Kidney (tissue), 22 donors: ENCODE measurements at places on chromosomes 4 and X. TPM values are rescaled to one million over a fixed set of nuclear protein-coding genes. Genes with fewer than 3 reads are reported as not detected.

DNA sequence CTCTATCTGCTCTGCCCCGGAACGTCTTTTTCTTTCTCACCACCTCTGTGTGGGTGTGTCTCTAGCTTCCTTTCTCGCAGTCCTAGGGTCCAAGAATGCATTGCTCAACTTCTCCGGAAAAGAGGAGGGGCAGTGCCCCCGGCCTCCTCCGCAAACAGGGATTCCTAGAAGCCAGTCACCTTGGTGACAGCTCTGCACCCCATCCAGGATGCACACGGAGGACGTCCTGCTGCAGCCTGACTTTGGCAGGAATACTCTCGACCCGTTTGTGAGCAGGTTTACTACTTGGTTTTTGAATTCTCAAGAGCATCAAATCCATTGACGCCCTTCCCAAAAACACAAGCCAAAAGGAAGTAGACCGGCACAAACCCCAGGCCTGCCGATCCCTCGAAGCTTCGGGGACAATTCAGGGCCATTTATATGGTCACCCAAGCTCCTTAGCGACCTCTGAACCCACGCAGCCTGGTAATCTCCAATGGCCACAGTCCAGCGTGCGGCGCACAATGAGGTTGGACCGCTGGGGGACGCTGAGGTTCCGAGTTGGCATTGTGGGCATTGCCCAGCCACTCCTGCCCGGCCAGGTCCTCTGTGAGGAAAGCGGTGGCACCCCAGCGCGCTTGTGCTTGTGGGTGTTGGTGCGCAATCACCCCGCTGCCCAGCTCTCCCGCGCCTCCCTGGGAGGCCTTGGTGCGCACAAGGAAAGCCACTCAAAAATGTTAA lies 9.8 kb downstream of the NKX3-2 start:
- no peak overlapping the region for H3K4me3 ChIP-seq
- H3K4me1 ChIP-seq = peaks cover 8% of the 10 kb centered on the region
- H3K27me3 ChIP-seq = peaks cover 95% of the 10 kb centered on the region

BEX5 gene
- 9.5 TPM for total RNA-seq

DNA sequence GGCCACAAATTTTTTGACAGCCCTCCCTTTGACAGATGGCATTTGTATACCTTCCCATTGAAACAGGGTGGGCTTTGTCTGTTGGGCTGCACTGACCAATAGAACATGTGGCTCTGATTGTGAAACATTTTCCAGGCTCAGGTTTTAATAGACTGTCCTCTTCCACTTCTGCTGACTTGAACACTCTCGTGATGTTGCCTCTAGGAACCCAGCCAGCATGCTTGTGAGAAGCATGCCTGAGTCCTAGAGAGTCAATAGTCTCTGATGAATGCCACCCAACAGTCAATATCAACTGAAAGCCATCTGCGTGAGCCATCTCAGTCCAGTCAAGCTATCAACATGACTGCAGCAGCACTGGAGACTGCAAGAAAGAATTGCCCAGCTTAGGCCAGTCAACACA lies 290.0 kb downstream of the SLC7A11 start:
- H3K27ac ChIP-seq = no peak overlapping the region
- H3K4me3 ChIP-seq = no peak overlapping the region
- no peaks in the 10 kb centered on the region for H3K4me1 ChIP-seq
- H3K36me3 ChIP-seq = no peaks in the 10 kb centered on the region
- no peaks in the 10 kb centered on the region for H3K27me3 ChIP-seq
- DNase-seq = no peak

GRCh38 chr4:170109586-170110284 lies 20.0 kb upstream of the AADAT start:
- no peaks in the 10 kb centered on the region for H3K4me1 ChIP-seq
- no peaks in the 10 kb centered on the region for H3K27me3 ChIP-seq
- H3K36me3 ChIP-seq = no peaks in the 10 kb centered on the region
- no peak for DNase-seq

DNA sequence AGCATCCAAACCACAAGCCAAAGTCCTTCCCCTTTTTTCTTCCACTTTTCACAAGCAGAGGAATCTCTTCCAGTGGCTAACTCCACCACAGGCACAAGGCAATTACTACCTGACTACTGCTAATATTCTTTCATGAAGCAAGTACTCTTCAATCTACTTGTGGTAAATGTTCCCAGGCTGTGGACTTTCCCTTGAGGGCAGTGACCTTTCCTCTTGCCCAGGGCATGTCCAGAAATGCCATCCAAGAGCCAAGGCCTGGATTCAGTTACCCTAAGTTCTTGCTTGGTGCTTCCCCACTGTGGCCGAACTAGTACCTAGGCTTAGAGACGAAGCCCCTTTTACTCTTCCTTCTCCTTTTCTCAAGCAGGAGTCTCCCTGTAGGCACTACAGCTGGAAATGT lies 400.7 kb downstream of the DCAF12L2 start:
- no peaks in the 10 kb centered on the region for H3K27me3 ChIP-seq
- H3K27ac ChIP-seq = no peak overlapping the region
- no peaks in the 10 kb centered on the region for H3K36me3 ChIP-seq
- H3K4me1 ChIP-seq = no peaks in the 10 kb centered on the region
- no peak overlapping the region for H3K4me3 ChIP-seq

MTMR8 gene
- total RNA-seq = 2.7 TPM

GRCh38 chrX:41720125-41720779 lies 3.7 kb upstream of the GPR82 start:
- no peaks in the 10 kb centered on the region for H3K4me1 ChIP-seq
- no peaks in the 10 kb centered on the region for H3K27me3 ChIP-seq
- DNase-seq = no peak
- no peak overlapping the region for H3K4me3 ChIP-seq

NHSL2 gene
- 10.8 TPM for total RNA-seq

GRCh38 chr4:153731239-153731638 lies 28.6 kb downstream of the RNF175 start:
- no peaks in the 10 kb centered on the region for H3K36me3 ChIP-seq
- no peaks in the 10 kb centered on the region for H3K4me1 ChIP-seq
- H3K27ac ChIP-seq = no peak overlapping the region
- DNase-seq = peak; percentile 6

DNA sequence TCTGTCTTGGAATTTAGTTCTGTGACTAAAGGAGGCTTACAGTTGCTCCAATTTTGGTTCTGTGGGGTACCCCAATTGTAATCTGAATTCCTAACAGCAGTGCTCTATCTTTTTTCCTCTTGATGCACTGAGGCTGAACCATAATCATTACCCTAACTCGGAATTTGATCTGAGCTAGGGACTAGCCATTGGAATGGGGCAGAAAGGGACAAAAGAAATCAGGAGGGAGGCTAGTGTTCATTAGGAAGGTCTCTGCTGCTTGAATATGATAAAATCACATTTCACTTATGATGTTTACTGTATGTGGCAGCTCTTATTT lies 2.7 kb downstream of the KLF3 start:
- peaks cover 48% of the 10 kb centered on the region for H3K4me1 ChIP-seq
- peak overlapping the region; percentile 91 for H3K27ac ChIP-seq
- no peak for DNase-seq
- H3K27me3 ChIP-seq = no peaks in the 10 kb centered on the region

DNA sequence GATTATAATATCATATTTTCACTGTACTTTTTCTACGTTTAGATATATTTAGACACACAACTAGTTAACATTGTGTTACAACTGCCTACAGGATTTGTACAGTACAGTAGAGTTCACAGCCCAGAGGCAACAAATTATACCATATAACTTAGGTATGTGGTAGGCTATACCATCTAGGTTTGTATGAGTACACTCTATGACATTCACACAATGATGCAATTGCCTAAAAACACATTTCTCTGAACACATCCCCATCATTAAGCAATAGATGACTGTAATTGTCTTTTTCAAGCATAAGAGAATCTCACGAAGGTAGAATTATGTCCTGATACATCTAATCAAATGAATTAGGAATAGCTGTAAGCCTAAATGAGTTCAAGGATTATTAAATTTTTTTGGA lies 12.3 kb upstream of the TIGD2 start:
- H3K4me3 ChIP-seq = no peak overlapping the region
- no peaks in the 10 kb centered on the region for H3K4me1 ChIP-seq
- H3K36me3 ChIP-seq = no peaks in the 10 kb centered on the region
- H3K27ac ChIP-seq = no peak overlapping the region

DNA sequence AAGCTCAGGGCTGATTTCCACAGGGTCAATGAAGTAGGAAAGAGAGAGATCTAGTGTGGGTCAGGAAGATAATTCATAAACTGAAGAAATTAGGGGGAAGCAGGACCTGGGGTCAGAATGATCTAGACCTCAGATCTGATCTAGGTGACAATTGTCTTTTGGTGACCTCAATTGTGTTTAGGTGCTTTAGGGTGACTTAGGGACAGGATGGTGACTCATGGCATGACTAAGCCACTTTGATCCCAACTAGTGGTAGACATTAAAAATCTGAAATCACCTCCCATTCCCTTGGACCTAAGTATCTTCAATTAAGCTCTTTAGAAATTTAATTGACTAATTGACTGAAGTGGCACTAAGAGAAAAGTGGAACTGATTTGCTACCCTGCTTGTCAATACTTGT lies 36.7 kb upstream of the GRXCR1 start:
- no peak overlapping the region for H3K27ac ChIP-seq
- H3K36me3 ChIP-seq = no peaks in the 10 kb centered on the region
- no peak for DNase-seq
- no peaks in the 10 kb centered on the region for H3K27me3 ChIP-seq
- no peak overlapping the region for H3K4me3 ChIP-seq
- no peaks in the 10 kb centered on the region for H3K4me1 ChIP-seq

RTL9 gene
- not detected for total RNA-seq

DNA sequence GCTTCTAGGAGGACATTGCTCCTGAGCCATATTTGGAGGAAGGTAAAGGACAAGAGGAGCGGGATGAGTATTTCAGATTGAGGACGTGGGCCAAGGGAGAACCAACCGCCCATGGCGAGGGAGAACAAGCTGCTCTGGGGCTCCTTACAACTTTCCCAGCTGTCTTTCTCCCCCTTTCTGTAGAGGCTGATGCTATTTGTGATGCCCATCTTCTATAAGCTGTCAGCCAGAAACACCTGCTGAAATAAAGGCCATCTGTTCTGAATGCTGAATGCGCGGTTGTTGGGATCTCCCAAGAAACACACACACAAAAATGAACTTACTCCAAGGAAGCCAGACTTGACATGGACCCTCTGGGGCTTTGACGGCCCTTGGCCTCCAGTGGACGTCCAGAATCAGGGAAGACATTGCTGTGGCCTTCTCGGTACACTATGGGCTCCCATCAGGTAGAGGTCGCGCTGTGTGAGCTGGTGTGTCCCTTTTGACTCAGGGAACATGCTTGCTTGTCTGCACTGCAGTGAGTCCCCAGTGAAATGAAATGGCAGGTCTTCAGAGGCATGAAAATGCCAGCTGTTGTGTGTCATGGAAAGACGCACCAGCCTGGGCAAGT lies 30.9 kb downstream of the RWDD4 start:
- no peaks in the 10 kb centered on the region for H3K36me3 ChIP-seq
- H3K27me3 ChIP-seq = no peaks in the 10 kb centered on the region
- H3K27ac ChIP-seq = no peak overlapping the region
- no peak for DNase-seq

GRCh38 chr4:2451821-2452785 lies 16.8 kb upstream of the RNF4 start:
- H3K27me3 ChIP-seq = no peaks in the 10 kb centered on the region
- no peak for DNase-seq
- no peaks in the 10 kb centered on the region for H3K4me1 ChIP-seq
- no peak overlapping the region for H3K27ac ChIP-seq
- H3K36me3 ChIP-seq = no peaks in the 10 kb centered on the region
- H3K4me3 ChIP-seq = no peak overlapping the region

- H3K4me3 ChIP-seq = peak overlapping the region; percentile 98
- H3K27ac ChIP-seq = peak overlapping the region; percentile 97
- no peaks in the 10 kb centered on the region for H3K36me3 ChIP-seq
- no peaks in the 10 kb centered on the region for H3K4me1 ChIP-seq
Measured at GRCh38 chr4:184475498-184475897, 1.1 kb upstream of the IRF2 start.

MAGEH1 gene
- 23.7 TPM for total RNA-seq

GRCh38 chrX:25069209-25069608 lies 53.4 kb upstream of the ARX start:
- H3K4me3 ChIP-seq = no peak overlapping the region
- H3K36me3 ChIP-seq = no peaks in the 10 kb centered on the region
- DNase-seq = no peak
- no peaks in the 10 kb centered on the region for H3K4me1 ChIP-seq
- no peak overlapping the region for H3K27ac ChIP-seq

GRCh38 chr4:152540293-152540674 lies 4.4 kb upstream of the FBXW7 start:
- H3K36me3 ChIP-seq = no peaks in the 10 kb centered on the region
- H3K27ac ChIP-seq = no peak overlapping the region
- H3K4me3 ChIP-seq = no peak overlapping the region
- DNase-seq = no peak
- H3K4me1 ChIP-seq = peaks cover 11% of the 10 kb centered on the region

ARHGAP10 gene
- total RNA-seq = 20.3 TPM

- H3K4me3 ChIP-seq = no peak overlapping the region
- no peaks in the 10 kb centered on the region for H3K4me1 ChIP-seq
- H3K27me3 ChIP-seq = no peaks in the 10 kb centered on the region
- H3K36me3 ChIP-seq = no peaks in the 10 kb centered on the region
- no peak overlapping the region for H3K27ac ChIP-seq
Measured at GRCh38 chr4:177251237-177251636, 58.4 kb upstream of the NEIL3 start.

GRCh38 chr4:71411981-71412380 lies 73.2 kb downstream of the SLC4A4 start:
- H3K4me1 ChIP-seq = no peaks in the 10 kb centered on the region
- H3K4me3 ChIP-seq = no peak overlapping the region

TBC1D19 gene
- 19.1 TPM for total RNA-seq

GRCh38 chr4:24850674-24851073 lies 55.3 kb downstream of the SOD3 start:
- H3K36me3 ChIP-seq = no peaks in the 10 kb centered on the region
- H3K4me1 ChIP-seq = no peaks in the 10 kb centered on the region
- H3K4me3 ChIP-seq = no peak overlapping the region
- DNase-seq = no peak
- no peak overlapping the region for H3K27ac ChIP-seq

DNA sequence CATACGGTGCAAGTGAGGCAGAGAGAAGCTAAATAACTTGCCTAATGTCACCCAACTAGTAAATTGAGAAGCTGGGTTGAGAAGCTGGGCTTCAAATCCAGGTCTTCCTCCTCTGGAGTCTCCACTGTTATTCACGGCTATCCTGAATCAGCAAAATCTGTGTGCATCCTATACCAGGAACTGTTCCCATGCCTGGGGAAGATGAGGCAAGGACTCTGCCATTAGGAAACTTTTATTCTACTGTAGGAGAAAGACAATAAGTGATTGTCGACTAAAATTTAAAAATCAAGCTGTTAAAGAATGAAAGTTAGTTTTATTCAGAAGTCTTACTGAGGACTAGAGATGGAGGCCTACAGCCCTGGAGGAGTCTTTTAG lies 872 bp upstream of the TEC start:
- no peaks in the 10 kb centered on the region for H3K36me3 ChIP-seq
- H3K4me3 ChIP-seq = peak overlapping the region; percentile 82
- DNase-seq = no peak

GCNA gene
- total RNA-seq = 2.7 TPM

FAM9C gene
- not detected for total RNA-seq

DNA sequence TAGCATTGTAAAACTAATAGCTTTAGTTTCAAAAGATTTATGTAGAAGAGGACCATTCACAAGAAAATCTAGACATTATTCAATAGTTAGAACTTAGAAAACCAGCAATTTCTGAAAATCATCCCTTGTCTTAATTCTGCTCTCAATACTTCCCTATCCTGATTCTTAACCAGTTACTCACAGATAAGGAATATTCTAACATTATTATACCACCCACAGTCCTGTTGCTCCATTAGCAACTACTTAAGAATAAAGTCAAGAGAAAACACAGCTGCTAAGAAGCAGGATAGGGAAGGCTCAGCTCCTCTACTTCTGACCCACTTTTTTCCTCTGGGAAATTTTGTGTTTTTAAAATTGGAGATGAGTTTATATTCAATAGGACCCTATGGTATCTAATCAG lies 47.7 kb downstream of the PHKA1 start:
- no peaks in the 10 kb centered on the region for H3K27me3 ChIP-seq
- no peaks in the 10 kb centered on the region for H3K36me3 ChIP-seq
- H3K27ac ChIP-seq = no peak overlapping the region
- H3K4me1 ChIP-seq = no peaks in the 10 kb centered on the region
- DNase-seq = no peak
- no peak overlapping the region for H3K4me3 ChIP-seq
